ENCODE measurements at places on chromosomes 11 and 22. TPM values are rescaled to one million over a fixed set of nuclear protein-coding genes. Genes with fewer than 3 reads are reported as not detected.

GRCh38 chr22:36948273-36949225, 35.1 kb downstream of the CSF2RB start:
- no peak for DNase-seq
- H3K27ac ChIP-seq, result no peak overlapping the region
- no peaks in the 10 kb centered on the region for H3K4me1 ChIP-seq
- H3K27me3 ChIP-seq, result no peaks in the 10 kb centered on the region

DNA sequence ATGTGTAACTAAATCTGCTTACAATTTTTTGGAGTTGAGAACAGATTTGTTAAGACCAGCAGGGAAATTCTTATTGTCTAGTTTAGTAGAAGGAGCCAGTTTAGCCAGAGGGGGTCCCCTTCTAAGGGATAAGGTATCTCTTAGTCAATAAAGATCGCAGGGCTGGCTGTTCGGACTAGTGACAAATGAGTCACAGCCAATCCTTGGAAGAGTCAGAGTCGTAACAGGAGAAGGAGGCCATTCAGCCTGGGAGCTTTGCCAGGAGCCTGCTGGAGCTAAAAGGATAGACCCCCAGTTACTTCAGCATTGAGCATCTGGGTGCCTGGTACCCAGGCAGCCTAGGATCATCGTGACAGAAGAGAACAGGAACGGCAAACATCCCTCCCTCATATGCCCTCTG, 191.6 kb upstream of the ARHGAP20 start:
- no peaks in the 10 kb centered on the region for H3K4me1 ChIP-seq
- H3K36me3 ChIP-seq, result no peaks in the 10 kb centered on the region
- no peak overlapping the region for H3K4me3 ChIP-seq
- H3K27me3 ChIP-seq, result no peaks in the 10 kb centered on the region

DNA sequence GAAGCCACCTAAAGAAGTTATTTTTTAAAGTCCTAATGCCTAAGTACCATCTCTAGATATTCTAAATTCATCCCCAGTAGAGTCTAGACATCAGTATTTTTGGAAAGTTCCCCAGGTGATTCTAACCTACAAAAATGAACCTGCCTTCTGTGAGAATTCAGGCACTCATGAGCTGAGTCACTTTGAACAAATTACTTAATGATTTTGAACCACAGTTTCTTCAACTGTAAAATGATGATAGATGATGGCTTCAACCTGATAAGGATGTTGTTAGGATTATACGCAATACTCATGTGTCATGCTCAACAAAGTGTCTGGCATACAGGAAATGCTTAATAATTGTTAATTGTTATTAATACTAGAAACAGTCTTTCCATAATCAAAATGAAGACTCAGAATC, 82.8 kb upstream of the OR5AK2 start:
- H3K27ac ChIP-seq, result no peak overlapping the region
- H3K4me1 ChIP-seq, result no peaks in the 10 kb centered on the region
- H3K36me3 ChIP-seq, result no peaks in the 10 kb centered on the region
- H3K4me3 ChIP-seq, result no peak overlapping the region

DNA sequence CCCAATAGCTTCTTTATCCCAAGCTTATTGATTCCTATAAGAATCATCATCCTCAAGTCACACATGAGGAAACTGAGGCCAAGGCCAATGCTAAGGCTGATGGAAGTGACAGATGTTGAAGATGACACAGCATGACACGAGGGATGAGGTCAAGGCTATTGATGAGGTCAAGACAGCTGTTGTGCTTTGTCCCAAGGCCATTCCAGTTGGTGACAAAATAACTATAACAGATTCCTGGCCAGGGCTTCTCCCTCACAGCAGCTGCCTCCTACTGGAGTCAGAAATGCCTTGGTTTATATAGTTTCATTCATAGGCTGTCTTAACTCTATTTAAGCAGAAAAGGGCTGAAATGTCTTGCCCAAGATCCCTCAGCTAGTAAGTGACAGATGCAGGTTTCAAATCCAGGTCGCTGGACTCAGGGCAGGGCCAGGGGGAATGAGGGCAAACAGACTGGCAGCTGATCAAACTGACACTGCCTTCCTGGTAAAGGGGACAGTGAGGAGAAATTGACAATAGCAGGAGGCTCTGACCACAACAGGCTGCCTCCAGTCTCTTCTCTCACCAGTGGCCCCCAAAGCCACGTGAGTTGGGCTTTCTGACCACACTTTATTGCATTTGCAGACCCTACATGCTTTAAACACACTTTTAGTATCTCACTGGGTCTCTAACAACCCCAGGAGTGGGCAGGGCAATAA, 16.5 kb downstream of the MIF start:
- H3K4me3 ChIP-seq, result no peak overlapping the region
- no peaks in the 10 kb centered on the region for H3K36me3 ChIP-seq
- H3K27ac ChIP-seq, result no peak overlapping the region
- H3K27me3 ChIP-seq, result no peaks in the 10 kb centered on the region
- peaks cover 6% of the 10 kb centered on the region for H3K4me1 ChIP-seq

DNA sequence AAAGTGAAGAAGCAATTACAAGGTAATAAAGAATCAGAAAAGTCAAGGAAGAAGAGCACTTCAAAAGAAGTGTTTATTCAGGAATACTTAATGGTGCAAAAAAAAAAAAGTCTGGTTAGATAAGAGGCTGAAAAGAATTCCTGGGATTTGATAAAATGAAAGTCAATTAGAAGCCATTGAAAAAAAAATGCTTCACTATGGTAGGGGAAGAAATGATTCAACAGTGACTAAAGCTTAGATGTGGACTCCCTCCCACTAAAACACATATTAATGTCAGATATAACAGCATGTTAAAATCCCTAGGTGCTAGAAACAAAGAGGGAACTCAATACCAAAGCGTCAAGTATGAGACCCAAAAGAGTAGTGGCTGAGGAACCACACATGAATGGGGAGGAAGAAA, 335.3 kb upstream of the PITPNB start:
- no peaks in the 10 kb centered on the region for H3K27me3 ChIP-seq
- H3K36me3 ChIP-seq, result no peaks in the 10 kb centered on the region
- H3K27ac ChIP-seq, result no peak overlapping the region
- H3K4me1 ChIP-seq, result no peaks in the 10 kb centered on the region
- DNase-seq, result no peak

GRCh38 chr11:34972892-34973291, 56.5 kb downstream of the PDHX start:
- H3K4me3 ChIP-seq, result no peak overlapping the region
- no peaks in the 10 kb centered on the region for H3K36me3 ChIP-seq
- H3K4me1 ChIP-seq, result peaks cover 5% of the 10 kb centered on the region
- DNase-seq, result no peak
- H3K27ac ChIP-seq, result no peak overlapping the region

- H3K27ac ChIP-seq, result peak overlapping the region; percentile 82
- DNase-seq, result no peak
- H3K27me3 ChIP-seq, result no peaks in the 10 kb centered on the region
- peak overlapping the region; percentile 62 for H3K4me3 ChIP-seq
- peaks cover 2% of the 10 kb centered on the region for H3K4me1 ChIP-seq
Observed at GRCh38 chr11:59551659-59552521, 40.6 kb downstream of the OR4D9 start.

- H3K36me3 ChIP-seq, result no peaks in the 10 kb centered on the region
- H3K27me3 ChIP-seq, result no peaks in the 10 kb centered on the region
- no peak for DNase-seq
- no peaks in the 10 kb centered on the region for H3K4me1 ChIP-seq
- H3K27ac ChIP-seq, result no peak overlapping the region
Observed at GRCh38 chr11:36090356-36091109, 146.7 kb downstream of the LDLRAD3 start.

The TLCD5 gene
- total RNA-seq, result 3.2 TPM

The OR52E6 gene
- not detected for total RNA-seq

The BDNF gene
- 3.6 TPM for total RNA-seq

The FAM181B gene
- not detected for total RNA-seq

Data from upper lobe of left lung (tissue), 6 donors.